ENCODE measurements at places on chromosomes 13 and 19.
A peak's percentile ranks its signal among the peaks of the same experiment; 100 is the strongest.

DNA sequence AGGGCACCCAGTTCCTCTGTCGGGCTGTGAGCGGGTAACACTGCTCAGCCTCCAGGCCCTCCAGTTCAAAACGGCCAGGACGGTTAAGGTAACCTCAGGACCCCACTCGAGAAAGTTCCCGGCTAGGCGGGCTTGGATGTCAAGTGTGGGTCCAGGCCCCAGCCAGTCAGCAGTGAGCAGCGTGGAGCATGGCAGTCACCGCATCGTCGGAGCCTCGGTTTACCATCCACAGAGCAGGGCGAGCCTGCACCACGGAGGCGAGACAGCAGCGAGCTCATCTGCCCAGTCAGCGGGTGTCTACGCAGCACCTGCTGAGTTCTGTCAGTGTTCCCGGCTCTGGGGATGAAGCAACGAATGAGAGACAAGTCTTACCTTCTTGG is 8.0 kb upstream of the CNOT3 start:
- no peak for DNase-seq

- no peak for DNase-seq
Observed at GRCh38 chr13:98353750-98354149, 176.7 kb upstream of the RNF113B start.

- DNase-seq = no peak
Observed at GRCh38 chr13:78597602-78597932, 5.8 kb downstream of the POU4F1 start.

DNA sequence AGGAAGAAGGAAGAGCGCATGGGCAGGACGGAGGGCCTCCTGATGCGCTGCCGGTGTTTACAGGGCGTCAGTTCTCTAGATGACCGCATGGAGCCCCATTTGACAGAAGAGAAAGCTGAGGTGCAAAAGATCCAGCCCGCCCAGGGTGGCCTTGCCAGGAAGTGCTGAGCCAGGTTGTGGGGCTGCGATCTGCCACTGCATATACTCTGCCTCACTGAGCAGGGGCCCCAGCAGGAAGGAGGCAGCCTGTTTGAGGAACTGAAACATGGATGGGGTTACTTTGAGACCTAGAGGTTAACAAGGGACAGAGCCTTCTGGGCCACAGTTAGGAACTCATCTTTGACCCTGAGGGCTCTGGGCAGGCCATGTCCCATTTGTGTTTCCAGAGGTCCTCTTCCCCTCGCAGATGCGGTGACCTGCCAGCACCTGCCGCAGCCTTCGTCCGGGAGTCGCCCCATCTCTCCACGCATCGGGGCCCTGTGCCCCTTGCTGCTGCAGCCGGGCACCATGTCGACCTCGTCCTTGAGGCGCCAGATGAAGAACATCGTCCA is 3.2 kb downstream of the EPN1 start:
- DNase-seq = no peak

- DNase-seq = no peak
Observed at GRCh38 chr13:85651440-85651839, 147.8 kb downstream of the SLITRK6 start.

- no peak for DNase-seq
Observed at GRCh38 chr13:110581506-110582185, 20.1 kb upstream of the RAB20 start.

DNA sequence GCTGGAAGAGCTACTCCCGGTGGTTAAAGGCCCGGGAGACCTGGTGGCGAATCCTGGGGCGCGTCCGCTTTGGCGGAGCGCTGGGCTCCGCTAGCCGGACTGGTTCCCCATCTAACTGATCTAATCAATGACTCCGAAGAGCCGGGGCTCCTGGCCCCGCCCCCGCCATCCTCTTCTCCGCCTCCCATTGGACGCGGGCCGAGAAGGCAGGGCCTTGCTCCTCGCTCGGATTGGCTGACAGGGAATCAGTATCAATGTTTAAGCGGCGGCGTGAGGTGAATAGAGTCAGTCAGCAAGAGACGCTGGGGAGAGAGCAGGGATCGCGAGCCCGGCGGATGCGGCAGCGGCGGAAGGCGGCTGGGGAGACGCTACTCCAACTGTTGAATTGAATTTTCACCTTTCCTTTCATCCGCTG is 1.7 kb upstream of the PCDH17 start:
- peak; percentile 32 for DNase-seq

DNA sequence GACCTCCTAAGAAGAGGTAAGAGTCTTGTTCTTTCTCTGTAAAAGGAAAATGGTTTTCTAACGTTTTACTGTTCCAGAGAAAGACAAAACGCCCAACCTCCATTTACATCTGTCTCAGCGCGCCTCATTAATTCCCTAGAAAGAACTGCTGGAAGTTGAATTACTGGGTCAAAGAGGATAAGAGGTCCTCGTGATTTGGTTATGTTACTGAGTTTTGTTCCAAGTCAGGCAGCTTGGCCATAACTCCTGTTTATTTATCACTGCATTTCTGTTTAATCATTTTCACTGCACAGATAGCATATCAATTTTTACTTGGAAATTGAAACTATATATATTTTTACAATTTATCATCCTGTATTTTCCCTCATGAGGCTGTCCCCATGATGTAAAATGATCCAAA is 112.9 kb upstream of the PEG3 start:
- DNase-seq = no peak

DNA sequence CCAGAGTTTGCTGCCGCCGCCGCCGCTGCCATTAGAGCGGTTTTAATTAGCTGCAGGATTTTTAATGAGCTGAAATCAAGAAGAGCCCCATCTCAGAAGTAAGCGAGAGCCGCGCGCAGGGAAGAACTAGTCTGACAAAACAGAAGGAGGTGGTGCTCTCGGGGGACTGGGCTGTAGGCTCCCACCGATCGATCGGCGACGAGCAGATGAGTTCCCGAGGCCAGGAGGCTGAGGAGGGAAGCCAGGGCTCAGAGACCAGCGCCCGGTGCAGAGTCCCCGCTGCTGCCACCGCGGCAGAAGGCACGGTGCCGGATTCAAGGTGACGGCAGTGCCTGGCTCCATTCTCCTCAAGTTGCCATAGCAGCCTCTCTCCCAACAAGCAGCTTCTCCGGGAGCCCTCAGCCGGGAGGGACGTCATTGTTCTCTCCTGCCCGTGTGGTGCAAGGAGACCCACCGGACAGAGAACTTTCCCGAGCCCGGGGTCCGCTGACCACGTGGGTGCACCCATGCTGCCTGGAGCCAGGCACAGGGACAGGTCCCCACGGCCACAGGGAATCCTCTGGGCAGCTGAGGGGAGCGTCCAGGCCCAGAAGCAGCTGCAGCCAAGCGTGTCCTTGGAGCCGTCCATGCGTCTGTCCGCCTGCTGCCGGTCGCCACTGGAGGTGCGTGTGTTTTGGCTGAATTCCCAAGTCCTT is 62.9 kb downstream of the CHST8 start:
- DNase-seq = no peak

DNA sequence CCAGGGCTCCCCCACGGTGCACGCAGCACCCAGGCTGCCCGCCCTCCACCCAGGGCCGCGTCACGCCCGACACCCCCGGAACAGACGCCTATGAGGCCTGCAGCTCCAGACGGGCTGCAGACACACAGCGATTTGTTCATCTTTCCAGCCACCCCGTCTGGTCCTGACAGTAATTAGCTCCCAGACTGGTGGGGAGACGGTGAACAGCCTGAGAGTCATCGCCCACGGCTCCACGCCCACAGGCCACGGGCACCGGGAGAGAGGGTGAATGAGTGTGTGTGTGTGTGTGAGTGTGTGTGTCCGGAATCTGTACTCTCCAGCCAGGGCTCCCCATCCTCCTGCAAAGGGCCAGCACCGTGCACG is 18.1 kb downstream of the GADD45B start:
- DNase-seq = no peak

DNA sequence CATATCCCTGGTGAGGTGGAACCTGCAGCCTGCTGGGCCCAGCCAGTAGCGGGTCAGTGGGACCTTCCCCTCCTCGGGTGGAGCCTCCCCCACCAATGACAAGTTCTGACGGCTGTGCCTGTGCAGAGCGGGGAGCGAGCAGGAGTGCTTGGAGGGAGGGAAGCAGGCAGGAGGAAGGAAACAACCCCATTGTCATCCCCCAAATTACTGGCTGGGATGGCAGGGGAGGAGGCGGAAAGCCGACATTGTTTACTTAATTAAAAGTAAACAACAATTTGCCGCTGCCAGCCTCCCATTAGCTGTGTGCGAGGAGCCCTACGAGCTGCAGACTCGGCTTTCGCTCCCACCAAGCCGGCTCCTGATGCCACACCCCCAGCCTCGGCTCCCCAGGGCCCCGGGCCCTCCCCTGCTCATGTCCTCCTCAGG is 45.5 kb downstream of the LYL1 start:
- DNase-seq = no peak

DNA sequence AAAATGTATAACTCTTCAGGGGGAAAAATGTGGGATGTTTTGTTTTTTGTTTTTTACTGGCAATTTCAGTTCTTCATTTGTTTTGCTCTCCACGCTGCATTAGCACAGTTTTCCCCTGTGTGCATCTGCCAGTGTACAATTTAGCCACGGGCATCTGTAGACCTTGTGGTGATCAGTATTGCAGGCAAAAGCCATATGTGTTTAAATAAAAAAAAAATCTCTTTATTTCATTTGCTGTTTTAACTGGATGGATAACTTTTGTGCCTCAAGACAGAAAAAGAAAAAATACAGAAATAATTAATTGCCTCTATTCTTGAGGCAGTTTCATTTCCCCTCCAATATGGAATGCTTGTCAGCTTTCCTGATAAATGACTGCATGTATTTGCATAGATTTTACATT is 7.9 kb upstream of the MAB21L1 start:
- DNase-seq = no peak

- no peak for DNase-seq
Observed at GRCh38 chr19:39030854-39031367, 1.4 kb downstream of the FBXO27 start.

DNA sequence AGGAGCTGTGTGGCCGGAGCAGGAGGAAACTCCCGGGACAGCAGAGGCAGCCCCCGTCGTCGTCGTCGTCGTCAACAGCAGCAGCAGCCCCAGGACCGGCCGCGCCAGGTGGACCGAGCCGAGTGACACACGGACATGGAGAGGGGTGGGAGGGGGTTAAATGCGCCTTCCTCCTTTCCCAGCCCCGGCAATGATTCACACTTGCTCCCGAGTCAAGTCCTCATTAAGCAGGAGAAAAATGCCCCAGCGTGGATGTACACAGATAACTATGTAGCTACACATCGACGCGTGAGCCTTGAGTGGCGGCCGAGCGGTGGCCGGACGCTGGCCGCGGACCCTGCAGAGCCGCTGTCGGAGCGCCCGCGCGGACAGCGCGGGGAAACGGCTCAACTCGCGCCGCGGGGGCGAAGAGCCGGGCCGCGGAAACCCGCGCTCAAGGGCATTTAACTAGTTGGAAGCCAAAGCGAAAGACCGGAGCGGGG is 645 bp downstream of the UBL3 start:
- no peak for DNase-seq

- no peak for DNase-seq
Observed at GRCh38 chr13:32150239-32150638, 118.7 kb downstream of the FRY start.

DNA sequence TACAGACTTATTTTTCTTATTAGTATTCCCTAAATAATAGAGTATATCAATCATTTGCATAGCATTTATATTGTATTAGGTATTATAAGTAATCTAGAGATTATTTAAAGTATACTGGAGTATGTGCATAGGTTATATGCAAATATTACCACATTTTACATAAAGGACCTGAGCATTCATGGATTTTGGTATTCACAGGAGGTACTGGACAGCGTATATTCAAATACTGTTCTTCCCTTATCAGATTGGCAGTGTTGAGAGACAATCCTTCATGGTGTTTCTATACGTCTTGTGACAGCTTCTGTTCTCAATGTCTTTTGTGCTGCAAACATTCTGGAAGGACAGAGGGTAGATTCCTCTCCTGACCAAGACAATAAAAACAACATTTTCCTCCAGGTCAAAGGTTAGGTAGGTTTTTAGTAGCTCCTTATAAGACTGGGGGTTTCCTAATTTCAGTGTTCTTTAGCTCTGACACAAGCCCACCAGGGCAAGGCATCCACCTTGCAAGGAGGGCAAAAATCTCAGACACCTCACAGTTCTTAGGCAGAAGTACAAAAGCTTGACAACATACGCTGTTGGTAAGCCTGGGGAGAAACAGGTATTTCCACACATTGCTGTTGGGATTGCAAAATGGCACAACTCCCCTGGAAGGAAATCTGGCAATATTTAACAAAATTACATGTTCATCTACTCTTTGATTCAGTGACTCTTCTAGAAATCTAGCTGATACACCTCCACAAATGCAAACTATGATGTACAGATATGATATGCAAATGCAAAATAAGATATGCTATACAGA is 20.6 kb upstream of the PCCA start:
- no peak for DNase-seq

DNA sequence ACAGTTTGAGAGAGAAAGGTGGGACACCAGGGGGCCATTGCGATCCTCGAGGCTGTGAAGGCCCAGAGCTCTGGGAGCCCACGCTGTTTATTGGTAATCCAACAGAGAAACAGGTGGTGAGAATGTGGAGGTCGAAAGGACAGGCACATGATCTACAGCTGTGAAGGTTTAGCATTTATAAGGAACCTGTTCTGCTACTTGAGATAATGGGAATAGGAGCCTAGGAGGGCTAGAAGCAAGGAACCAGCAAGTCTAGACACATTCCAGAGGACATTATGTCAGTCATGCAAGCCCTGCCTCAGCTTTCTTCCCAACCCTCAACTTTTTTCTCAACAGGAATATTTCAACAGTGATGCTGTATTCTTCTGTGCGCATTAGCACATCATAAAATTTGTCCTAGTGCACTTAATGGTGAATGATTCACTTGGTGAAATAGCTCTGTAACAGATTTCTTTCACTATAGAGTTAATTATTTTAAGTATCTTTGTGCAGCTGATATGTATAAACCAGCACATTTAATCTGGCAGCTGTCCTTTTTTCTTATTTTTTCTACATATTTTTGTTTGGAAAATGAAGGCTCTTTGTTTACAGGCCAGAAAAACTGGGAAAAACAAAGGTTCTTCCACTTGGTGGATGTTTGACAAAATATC is 25.4 kb downstream of the ZNF90 start:
- DNase-seq = no peak

GRCh38 chr13:28044608-28045007 is 55.8 kb downstream of the FLT3 start:
- DNase-seq = no peak

- DNase-seq = peak; percentile 79
Observed at GRCh38 chr19:3073159-3073563, 10.9 kb upstream of the TLE5 start.

DNA sequence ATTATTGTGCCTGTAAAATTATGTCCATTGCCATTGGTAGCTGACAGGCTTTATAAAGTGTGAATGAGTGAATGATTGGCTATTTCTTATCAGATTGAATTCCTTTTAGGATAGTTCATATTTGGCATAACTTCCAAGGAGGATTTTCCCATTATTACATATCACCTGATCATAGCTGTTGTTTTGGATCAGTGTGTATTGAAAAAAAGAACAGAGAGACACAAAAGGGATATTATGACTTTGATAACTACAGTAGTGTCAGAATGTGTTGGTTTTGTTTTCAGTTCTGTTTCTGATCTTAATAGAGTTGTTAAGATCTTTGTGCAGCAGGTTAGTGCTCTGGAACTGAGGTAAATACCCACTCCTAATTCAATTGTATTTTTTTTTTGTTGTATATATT is 103.8 kb downstream of the LRCH1 start:
- no peak for DNase-seq
